ENCODE measurements at places on chromosomes 11 and 22. TPM values are rescaled to one million over a fixed set of nuclear protein-coding genes. Genes with fewer than 3 reads are reported as not detected.
A peak's percentile ranks its signal among the peaks of the same experiment; 100 is the strongest.

- peaks cover 19% of the 10 kb centered on the region for H3K4me1 ChIP-seq
- H3K27me3 ChIP-seq: peaks cover 22% of the 10 kb centered on the region
- no peaks in the 10 kb centered on the region for H3K36me3 ChIP-seq
- DNase-seq: no peak
- no peak overlapping the region for H3K4me3 ChIP-seq
Measured at GRCh38 chr11:35518766-35519165, 6.7 kb downstream of the PAMR1 start.

GRCh38 chr11:1488575-1489180 is 2.1 kb upstream of the MOB2 start:
- 0 out of 2 replicates have a peak, but pooled peaks cover 2% of the 10 kb centered on the region for H3K4me1 ChIP-seq
- H3K27ac ChIP-seq: no peak overlapping the region
- no peaks in the 10 kb centered on the region for H3K36me3 ChIP-seq
- DNase-seq: no peak

GRCh38 chr22:48101704-48102103 is 1339.3 kb downstream of the TBC1D22A start:
- H3K27ac ChIP-seq: no peak overlapping the region
- H3K4me3 ChIP-seq: no peak overlapping the region
- no peak for DNase-seq
- H3K4me1 ChIP-seq: peaks cover 6% of the 10 kb centered on the region
- no peaks in the 10 kb centered on the region for H3K36me3 ChIP-seq

GRCh38 chr11:129324533-129325175 is 51.0 kb upstream of the BARX2 start:
- H3K4me1 ChIP-seq: peaks cover 43% of the 10 kb centered on the region
- H3K27ac ChIP-seq: no peak overlapping the region
- DNase-seq: no peak
- no peaks in the 10 kb centered on the region for H3K27me3 ChIP-seq
- H3K36me3 ChIP-seq: no peaks in the 10 kb centered on the region

- H3K27ac ChIP-seq: no peak overlapping the region
- H3K27me3 ChIP-seq: peaks cover 55% of the 10 kb centered on the region
- H3K4me3 ChIP-seq: no peak overlapping the region
- no peaks in the 10 kb centered on the region for H3K36me3 ChIP-seq
- peaks cover 24% of the 10 kb centered on the region for H3K4me1 ChIP-seq
Measured at GRCh38 chr22:45878051-45878781, 98.7 kb downstream of the WNT7B start.

DNA sequence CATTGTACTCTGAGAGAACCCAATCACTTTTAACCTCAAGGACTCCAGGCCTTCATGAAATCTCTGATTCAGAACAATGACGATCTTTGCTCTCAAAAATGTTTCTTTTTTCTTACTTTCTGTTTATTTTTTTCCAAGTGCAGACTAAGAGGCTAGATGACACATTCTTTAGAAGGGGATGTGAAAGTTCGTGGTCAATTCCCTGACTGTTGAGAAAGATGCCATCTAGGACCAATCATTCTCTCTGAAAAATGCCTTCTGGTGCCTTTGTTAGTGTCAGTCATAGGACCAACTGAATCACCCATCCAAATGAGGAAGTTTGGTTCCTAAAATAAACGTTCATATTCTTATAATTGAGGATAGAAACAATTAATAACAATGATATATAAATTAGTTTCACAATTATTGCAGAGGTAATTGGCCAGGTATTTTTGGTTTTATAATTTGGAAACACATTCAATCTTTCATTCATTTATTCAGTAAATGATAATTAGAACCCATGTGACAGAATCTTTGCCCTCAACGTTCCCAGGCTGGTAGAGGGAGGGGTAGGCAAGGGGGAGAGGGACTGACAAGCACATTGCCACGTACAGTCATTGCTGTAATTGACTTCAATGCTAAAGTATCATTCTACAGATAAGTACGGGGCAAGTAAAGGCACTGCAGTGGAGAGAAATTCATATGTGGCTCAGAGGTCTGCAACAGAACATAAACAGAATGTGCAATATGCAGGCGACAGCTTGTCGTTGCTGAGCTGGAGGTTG is 333.4 kb upstream of the MPPED2 start:
- H3K27me3 ChIP-seq: no peaks in the 10 kb centered on the region
- no peak overlapping the region for H3K27ac ChIP-seq
- no peak for DNase-seq
- no peak overlapping the region for H3K4me3 ChIP-seq

The MFNG gene
- total RNA-seq: 3.7 TPM

DNA sequence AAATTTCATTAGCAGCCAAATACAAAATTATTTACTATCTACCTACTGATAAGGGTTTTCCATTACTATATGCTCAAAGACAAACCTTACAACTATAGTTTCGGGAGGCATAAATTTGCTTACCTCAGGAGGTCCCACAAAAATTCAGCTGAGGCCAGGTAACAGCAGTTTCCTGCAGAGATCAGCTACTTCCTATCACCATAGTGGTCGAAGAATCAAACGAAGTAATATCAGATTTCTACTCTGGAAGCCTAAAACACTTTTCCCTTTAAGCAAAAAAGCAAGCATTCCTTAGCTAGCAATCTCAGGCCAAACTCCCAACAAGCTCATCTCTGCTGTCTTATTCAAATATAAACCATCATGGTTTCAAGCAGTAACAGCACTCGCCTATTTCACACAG is 3.1 kb downstream of the NAP1L4 start:
- peak overlapping the region; percentile 87 for H3K27ac ChIP-seq
- DNase-seq: no peak
- H3K36me3 ChIP-seq: peaks cover 16% of the 10 kb centered on the region
- H3K4me1 ChIP-seq: peaks cover 35% of the 10 kb centered on the region
- H3K27me3 ChIP-seq: no peaks in the 10 kb centered on the region
- peak overlapping the region; percentile 99 for H3K4me3 ChIP-seq

The TPBGL gene
- total RNA-seq: 0.60 TPM

GRCh38 chr11:77046060-77046501 is 11.9 kb downstream of the B3GNT6 start:
- peak; percentile 82 for DNase-seq
- H3K4me3 ChIP-seq: peak overlapping the region; percentile 54
- peaks cover 28% of the 10 kb centered on the region for H3K27me3 ChIP-seq
- H3K27ac ChIP-seq: peak overlapping the region; percentile 5
- peaks cover 14% of the 10 kb centered on the region for H3K4me1 ChIP-seq

DNA sequence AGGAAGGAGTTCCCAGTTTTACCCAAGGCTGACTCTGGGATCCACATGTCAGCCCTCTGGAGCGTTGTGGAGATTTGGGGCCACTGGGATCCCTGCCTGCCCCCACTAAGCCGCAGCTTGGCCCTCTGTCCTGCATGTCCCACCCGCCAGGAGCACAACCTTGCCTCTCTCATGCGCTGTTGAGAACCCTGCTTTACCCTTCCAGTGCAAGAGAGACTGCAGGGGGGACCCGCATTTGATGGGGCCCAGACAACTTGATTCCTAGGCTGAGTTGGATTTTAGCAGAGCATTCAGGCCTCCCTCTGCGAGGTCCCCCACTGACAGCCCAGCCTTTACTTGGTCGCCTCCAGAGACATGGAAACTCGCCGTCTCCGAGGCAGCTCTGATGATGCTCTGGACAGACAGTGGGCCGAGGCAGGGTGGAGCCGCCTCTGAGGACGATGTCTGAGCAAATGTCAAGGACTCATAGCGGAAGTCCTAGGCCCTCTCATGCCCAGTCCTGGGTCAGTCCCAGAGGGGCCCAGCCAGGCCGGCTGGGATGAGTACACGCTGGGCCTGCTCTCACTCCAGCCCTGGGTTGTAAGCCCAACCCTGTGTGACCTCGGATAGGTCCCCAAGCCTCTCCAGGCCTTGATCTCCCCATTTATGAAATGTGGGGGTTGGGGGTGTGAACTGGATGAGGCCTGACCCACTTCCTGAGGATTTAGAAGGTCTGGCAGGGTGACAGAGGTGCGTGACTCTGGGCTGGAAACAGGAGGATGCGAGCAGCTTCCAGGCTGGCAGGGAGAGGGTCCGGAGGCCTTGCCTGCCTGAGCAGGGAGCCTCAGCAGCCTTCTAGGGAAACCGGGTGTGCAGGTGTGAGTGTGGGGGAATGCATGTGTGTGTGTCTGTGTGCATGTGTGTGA is 630 bp downstream of the CD5 start:
- H3K27me3 ChIP-seq: no peaks in the 10 kb centered on the region
- no peaks in the 10 kb centered on the region for H3K4me1 ChIP-seq
- H3K27ac ChIP-seq: no peak overlapping the region
- DNase-seq: no peak
- no peak overlapping the region for H3K4me3 ChIP-seq

The PANX2 gene
- total RNA-seq: 10.2 TPM

GRCh38 chr11:32225571-32226285 is 134.9 kb downstream of the RCN1 start:
- H3K36me3 ChIP-seq: no peaks in the 10 kb centered on the region
- no peaks in the 10 kb centered on the region for H3K27me3 ChIP-seq
- no peak overlapping the region for H3K4me3 ChIP-seq

The GVQW3 gene
- total RNA-seq: 7.0 TPM

- no peak overlapping the region for H3K4me3 ChIP-seq
- no peak for DNase-seq
- no peaks in the 10 kb centered on the region for H3K27me3 ChIP-seq
- no peaks in the 10 kb centered on the region for H3K4me1 ChIP-seq
- no peak overlapping the region for H3K27ac ChIP-seq
- no peaks in the 10 kb centered on the region for H3K36me3 ChIP-seq
Measured at GRCh38 chr11:32562839-32563599, 20.6 kb upstream of the EIF3M start.

DNA sequence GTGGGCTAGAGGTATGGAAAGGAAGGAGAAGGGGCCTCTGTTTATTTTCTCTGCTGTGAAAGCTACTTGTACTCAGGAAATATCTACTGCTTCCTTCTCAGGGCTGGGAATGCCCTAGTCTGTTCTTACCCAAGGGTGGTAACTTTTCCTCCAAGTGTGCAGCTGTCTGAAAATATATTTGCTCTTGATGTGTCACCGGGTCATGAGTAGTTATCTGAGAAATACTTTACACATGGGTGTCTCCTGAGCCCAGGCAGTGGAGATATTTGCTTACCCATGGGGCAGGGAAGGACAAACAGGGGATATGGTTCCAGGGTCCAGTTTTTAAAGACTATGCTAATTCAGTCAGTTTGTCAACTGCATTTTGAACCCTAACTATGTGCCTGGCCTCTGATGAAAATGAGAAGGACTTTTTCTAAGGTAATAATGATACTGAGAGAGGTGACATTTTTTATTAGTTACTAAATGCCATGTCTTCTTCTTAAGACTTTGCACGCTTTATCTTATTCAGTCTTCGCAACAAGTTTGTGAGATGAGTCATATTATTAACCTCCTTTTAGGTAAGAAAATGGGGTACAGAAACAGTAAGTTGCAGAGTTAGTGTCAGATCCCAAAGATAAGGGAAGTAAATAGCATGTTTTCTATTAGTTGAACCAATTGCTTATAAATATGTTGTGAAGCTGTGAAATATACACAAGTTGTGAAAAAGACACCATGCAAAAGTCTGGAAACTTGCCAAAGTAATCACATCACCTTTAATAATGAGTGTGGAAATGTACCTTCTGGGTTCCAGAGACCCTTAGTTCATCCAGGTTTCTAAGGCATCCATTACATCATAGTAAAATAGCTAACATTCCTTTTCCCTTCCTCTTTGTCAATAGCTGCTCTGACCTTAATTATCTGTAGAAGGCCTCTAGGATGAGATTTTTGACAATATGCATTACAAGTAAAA is 22.9 kb downstream of the SYTL2 start:
- H3K36me3 ChIP-seq: no peaks in the 10 kb centered on the region
- no peak overlapping the region for H3K4me3 ChIP-seq
- H3K4me1 ChIP-seq: no peaks in the 10 kb centered on the region
- H3K27me3 ChIP-seq: no peaks in the 10 kb centered on the region

- H3K27me3 ChIP-seq: peaks cover 3% of the 10 kb centered on the region
- H3K36me3 ChIP-seq: no peaks in the 10 kb centered on the region
- no peak for DNase-seq
- no peaks in the 10 kb centered on the region for H3K4me1 ChIP-seq
- H3K27ac ChIP-seq: no peak overlapping the region
- no peak overlapping the region for H3K4me3 ChIP-seq
Measured at GRCh38 chr11:118008271-118008911, 22.2 kb downstream of the IL10RA start.

- H3K36me3 ChIP-seq: no peaks in the 10 kb centered on the region
- no peak overlapping the region for H3K4me3 ChIP-seq
- H3K27ac ChIP-seq: peak overlapping the region; percentile 60
- DNase-seq: peak; percentile 11
- no peaks in the 10 kb centered on the region for H3K4me1 ChIP-seq
Measured at GRCh38 chr22:48745842-48746788, 1081.6 kb downstream of the BRD1 start.

The GGTLC3 gene
- not detected for total RNA-seq

- H3K36me3 ChIP-seq: peaks cover under 1% of the 10 kb centered on the region
- DNase-seq: peak; percentile 89
- peak within 1 kb of the TSS; percentile 93 for H3K4me3 ChIP-seq
- H3K4me1 ChIP-seq: peaks cover 40% of the 10 kb centered on the region
Measured at GRCh38 chr11:64844330-64845128, at the start of gene CDC42BPG. Gene CDC42BPG (minus strand): TSS chr11:64844653. CDS start chr11:64844569, 84 bp downstream.

DNA sequence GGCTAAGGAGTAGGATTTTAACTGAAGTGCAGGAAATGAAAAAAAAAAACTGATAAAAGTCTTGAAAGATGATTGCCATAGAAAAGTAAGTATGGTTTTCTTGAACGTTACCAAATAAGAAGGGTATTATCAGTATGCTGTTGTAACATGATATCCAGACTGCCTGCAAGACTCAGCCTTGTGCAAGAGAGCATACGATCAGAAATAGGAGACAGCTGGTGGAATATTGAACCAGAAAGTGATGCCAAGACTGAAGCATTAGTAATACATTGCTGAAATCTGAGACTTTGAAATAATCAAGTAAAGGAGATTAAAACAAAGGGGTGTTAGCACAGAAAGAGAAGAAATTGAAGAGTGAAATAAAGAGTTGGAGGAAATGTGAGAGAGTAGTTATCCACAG is 452.7 kb upstream of the CNTN5 start:
- no peak for DNase-seq
- H3K36me3 ChIP-seq: no peaks in the 10 kb centered on the region
- no peak overlapping the region for H3K4me3 ChIP-seq
- H3K4me1 ChIP-seq: peaks cover 2% of the 10 kb centered on the region
- H3K27ac ChIP-seq: no peak overlapping the region

Data from WTC11 (cell line).